ENCODE measurements at places on chromosomes 16 and 17.

DNA sequence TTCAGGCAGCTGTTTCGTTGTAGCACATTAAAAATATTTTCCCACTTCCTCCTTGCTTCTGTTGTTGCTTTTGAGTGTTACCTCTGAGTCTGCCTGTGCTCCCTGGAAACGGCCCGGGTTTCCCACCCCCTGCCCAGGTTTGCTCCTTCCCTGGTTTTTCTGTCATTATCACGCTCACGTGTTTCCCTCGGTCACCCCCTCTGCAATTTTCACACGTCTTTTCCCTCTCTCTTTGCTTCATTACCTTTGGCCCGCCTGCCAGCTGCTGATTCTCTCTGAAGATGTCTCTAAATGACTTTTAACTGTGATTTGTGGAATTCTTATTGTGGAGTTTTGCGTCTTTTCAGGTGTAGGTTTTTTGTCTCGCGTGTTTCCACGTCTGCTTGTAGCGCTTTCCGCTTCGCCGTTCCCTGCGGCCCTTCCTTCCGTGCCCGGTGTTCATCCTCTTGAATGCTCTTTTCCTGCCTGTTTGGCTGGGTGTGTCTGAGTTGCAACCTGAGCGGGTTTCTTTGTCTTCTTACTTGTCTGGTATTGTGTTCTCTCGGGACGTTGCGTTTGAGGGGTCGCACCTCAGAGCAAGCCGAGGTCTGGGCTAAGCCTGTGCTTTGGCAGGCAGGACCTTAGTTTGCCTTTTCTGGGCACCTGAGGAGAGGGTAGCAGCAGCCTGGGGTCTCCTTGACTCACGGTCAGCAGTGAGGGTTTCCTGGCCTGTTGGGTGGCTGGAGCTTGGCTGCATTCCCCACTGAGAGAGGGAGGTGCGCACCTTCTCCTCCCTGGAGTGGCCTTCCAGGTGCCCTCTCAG lies 96.3 kb upstream of the ZNF750 start:
- no peak for DNase-seq

GRCh38 chr17:80416940-80417293 lies 1.9 kb downstream of the ENDOV start:
- DNase-seq, result no peak

DNA sequence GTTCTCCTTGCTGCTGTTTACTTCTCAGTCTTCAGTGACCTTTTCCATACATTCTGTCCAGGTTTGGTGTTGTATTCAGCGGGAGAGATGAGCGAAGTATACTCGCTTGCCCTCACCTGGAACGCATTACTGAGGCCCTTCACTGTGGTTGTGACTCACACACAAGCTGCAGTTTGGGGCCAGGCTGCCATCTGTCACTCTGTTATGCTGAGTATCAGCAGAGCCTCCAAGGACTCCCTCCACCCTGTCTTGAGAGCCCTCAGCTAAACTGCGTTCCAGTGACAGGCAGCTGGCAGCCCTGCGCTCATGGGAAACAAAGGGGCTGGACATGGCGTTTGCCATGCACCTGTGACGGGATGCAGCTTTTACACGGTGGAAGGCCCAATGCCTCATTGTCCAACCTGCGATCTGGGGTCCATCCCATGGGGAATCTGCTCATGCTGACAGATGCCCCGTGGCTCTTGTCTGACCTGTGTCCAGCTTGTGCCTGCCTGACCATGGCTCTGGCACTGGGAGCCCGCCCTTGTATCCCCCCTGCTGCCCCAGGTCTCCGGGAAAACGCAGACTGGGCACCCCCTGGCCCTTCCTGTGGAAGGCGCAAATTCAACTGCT lies 6.5 kb upstream of the ZNF778 start:
- DNase-seq, result peak; percentile 69

GRCh38 chr17:68456339-68457167 lies 743 bp downstream of the WIPI1 start:
- peak; percentile 65 for DNase-seq

GRCh38 chr16:83626204-83626603 lies 181.6 kb upstream of the HSBP1 start:
- DNase-seq, result no peak

DNA sequence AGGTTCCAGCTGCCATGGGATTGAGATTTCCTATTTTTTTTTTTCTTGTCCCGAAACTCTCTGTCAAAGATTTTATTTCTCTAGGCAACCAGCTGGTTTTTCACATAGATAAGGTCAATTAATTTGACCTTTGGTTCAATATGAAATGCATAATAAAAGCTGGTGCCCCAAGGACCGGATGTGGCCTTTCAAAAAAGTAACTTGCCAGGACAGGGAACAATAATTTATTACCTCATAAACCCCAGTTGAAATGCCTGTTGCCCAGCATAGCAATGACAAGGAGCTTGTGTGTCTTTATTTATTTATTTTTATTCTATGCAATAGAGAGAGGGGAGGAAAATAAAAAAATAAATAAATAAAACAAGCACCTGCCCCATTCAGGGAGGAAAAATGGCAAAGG lies 472.7 kb downstream of the KCNJ2 start:
- DNase-seq, result no peak

GRCh38 chr17:44830359-44831288 lies 537 bp upstream of the GJC1 start:
- no peak for DNase-seq

Measured in HFF-Myc (cell line).